ENCODE measurements at places on chromosomes 12 and 14.

GRCh38 chr12:39623919-39624318, 4.3 kb upstream of the ABCD2 start:
- DNase-seq, result no peak

DNA sequence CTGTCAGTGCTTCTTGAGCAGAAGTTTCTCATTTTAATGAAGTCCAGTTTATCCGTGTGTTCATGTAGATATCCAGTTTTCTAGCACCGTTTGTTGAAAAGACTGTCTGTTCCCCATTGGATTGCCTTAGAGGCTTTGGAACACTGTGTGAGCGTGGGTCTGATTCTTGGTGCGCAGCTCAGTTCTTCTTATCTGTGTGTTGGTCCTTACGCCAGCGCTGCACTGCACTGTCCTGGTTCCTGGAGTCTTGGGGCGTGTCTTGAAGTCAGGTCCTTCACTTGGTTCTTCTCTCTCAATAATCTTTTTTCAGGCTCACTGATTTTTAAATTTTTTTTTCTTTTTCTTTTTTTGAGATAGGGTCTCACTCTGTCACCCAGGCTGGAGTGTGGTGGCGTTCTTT, 25.5 kb downstream of the EP400 start:
- no peak for DNase-seq

GRCh38 chr14:98411154-98411553, 860.8 kb downstream of the BCL11B start:
- DNase-seq, result no peak

- DNase-seq, result no peak
Observed at GRCh38 chr12:25960143-25960542, 1.7 kb downstream of the RASSF8 start.

DNA sequence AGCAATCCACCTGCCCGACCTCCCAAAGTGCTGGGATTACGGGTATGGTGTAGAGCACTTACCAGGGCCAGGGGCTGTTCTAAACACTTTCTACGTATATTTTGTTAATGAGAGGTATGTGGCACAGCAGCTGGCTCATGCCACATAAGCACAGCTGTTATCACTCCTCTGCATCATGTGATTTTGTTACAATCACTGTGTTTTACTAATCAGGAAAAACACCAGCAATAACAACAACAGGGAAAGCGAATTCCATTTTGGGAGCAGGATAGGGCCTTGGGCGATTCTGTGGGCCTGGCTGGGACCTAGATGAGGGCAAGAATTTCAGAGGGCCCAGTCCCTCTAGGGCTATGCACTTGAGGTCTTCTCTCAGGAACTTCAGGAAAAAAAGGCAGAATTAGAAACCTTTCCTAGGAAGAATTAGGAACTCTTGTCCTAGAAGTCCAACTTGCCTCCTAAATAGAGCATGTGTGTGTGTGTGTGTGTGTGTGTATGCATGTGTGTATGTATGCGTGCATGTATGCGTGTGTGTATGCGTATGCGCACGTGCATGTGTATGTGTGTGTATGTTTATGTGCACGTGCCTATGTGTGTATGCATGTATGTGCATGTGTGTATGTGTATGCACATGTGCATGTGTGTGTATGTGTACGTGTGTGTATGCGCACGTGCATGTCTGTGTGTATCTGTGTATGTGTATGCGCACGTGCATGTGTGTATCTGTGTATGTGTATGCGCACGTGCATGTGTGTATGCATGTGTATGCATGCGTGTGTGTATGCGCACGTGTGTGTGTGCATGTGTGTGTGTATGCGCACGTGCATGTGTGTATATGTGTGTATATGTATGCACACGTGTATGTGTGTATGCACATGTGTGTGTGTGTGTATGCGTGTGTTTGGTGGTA, 41.8 kb upstream of the CORO1C start:
- no peak for DNase-seq

DNA sequence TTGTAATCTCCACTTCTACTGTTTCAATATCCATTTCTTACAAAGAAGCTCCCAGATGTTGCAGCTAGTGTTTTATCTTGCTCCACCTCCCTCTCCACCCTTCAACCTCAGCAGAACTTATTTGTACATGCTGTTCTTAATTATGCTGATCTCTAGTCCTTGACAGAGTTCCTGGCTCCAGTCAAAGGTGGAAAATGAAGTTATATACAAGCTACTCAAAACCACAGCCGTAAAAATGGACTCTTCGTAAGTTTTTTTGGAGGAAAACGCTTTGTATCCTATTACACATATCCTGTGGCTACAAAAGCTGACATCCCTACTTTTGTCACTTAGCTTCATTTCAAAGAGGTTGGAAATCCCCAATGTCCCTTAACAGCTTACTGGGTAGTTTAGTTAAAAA, 1.3 kb downstream of the CLEC1A start:
- DNase-seq, result no peak

DNA sequence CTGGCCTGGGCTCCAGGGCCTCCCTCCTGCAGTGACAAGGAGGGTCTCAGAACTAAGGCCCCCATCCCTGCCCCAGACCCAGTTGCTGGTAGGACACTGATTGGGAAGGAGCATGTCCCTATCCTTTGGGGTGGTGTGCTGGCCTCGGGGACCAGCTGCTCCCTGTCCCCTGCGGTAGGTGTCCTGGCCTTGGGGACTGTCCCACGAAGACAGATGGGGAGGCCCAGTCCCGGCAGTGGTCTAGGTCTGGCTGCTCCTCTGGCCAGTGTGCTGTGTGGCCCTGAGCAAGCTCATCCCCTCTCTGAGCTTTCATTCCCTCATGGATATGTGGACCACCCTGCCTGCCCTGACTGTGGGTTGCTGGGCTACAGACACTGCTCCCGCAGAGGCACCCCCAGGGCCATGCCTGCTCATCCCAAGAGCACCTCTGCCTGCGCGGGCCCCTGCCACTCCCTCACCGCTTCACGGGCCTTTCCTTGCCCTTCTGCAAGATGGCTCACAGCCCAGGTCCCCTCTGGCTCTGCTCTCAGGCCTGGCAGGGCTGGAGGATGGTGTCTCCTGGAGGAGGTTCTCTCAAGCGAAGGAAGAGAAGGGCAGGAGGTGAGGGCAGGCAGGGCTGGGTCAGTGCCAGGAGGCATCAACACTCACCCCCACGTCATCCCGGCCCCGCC, 12.5 kb downstream of the AHNAK2 start:
- no peak for DNase-seq

DNA sequence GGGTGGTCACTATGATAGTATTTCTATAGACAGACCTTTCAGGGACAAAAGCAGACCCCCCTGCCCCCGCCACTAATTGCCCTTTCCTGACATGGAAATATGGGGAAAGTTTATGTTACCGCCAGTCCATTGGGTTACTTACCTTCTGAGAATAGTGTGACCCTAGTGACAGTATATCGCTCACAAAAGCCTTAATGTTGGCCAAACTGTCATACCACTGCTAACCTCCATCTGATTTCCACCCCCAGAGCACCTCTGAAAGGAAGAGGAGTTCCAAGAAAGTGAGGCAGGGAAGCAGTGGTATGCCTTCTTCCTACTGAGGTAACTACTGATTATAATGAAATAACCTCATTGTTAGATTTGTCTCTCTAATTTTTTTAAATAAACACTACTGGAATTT, 67.5 kb upstream of the CCDC91 start:
- DNase-seq, result no peak

DNA sequence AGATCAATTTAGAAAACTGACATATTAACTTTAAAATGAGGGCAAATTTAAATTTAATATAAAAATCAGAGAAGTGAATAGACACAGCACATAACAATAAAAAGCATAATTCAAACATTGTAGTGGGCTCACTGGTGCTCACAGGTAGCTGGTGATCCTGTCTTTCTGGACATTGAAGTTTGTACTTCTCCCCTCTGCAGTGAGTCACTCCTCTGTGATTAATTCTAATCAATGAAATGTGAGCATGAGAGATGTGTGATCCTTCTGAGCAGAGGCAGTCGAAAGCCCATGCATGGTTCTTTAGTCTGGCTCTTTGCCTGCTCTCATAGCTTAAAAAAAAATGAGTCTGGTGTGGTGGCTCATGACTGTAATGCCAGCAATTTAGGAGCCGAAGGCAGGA, 59.0 kb upstream of the RERGL start:
- no peak for DNase-seq

- DNase-seq, result no peak
Observed at GRCh38 chr12:57196439-57196838, 20.2 kb upstream of the NXPH4 start.

DNA sequence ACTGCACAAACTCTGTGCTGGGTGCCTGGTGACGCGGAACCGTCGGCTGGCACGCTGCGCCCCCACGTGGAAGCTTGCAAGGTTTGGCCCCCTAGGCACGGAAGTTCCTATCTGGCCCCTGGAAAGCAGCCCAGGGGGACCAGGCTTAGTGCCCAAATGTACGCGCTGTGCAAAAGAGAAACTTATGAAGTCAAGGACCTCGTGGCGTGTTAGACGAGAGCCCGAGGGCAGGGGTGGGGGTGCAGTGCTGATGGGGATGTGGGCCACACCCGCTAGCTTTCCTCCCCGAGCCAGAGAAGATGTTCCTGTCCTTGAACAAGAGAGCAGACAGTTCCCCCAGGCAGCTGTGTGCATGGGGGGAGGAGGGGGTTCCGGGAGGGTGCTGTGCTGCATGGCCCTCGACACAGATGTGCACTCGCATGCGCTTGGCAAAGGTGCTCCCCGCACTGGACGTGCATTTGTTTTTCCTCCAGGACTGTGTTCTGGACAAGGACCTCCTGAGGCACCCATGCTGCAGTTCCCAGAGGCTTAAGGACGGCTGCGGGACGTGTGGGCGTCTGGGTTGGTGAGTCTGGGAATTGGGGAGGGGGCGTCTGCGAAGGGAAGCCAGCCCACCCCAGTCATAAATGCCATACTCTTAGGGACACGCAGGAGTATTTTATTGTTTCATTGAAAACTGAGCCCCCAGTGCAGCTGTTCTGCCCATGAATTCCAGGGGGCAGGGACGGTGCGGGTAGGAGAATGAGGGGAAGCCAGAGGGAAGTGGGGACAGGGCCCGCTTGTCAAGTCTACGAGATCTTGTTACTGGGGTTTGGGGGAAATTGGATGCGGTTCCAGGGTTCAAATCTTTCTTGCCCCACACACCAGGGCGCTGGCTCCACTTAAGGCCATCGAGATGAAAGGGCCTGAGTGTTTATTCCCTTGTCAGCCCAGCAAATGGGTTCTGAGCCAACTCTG, 80.0 kb downstream of the NTF3 start:
- no peak for DNase-seq

DNA sequence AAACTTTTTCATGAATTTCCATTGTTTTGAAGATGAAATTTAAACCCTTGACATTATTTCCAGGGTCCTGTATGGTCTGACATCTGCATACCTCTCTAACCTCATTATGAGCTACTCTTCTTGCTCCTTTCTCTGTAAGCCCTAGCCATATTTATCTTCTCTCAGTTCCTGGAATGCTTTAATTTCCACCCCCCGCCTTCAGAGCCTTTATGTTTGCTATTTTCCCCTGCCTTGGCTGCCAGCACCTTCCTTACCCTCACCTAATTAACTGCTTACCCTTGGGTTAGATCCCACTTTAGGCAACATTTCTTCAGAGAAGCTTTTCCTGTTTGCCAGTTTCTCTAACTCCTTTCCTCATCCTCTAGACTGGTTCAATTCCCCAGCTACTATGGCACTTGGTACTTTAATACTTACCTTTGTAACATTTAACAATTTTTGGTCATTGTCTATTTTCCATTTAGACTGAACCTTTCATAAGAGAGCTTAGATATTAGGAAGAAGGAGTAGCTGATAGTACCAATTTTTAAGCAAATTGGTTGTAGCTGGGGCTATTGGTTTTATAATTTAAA, 6.0 kb downstream of the STYX start:
- no peak for DNase-seq

GRCh38 chr12:88413646-88414045, 166.6 kb downstream of the KITLG start:
- DNase-seq, result no peak

DNA sequence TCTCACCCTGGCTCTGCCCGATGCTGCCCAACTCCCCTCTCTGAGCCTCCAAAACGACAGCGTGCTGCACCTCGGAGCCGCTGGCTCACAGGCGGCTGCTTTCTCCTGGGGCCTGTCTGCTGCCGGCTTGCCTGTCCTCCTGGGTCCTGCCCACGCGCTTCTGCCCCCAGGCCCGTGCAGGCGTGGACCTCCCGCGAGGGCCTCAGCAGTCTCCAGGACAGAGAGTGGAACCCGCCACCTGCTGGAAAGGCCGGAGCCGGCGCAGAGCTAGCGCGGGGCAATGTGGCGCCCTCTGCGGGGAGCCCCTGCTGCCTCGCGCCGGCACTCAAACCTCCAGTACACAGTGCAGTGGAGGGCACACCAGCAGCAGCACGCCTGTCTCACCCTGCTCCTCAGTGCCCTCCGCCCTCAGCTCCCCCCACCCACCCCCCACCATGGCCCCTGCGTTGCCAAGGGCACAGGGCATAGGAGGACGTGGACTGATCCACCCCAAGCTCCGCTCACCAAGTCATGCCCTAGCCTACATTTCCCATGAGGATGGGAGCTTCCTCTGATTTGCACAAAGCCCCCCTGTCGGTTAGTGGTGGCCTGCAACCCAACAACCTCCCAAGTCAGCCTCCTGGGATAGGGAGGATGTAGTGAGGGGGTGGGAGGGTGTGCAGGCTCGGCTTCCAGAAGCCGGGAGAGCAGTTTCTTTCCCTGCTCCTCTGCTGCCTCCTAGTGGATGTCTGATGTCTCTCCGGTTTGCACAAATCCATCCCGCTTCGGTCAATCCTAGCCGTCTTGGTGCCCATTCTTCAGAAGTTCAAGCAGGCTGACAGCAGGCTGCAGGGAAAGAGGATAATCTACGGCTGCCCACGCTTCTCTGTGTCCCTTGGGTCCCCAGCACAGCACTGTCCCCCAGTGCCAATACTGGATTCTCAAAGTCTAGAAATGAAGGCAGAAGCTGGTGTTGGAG, 25.2 kb downstream of the KRT8 start:
- peak; percentile 64 for DNase-seq

- no peak for DNase-seq
Observed at GRCh38 chr14:56885825-56886224, 75.5 kb upstream of the OTX2 start.

DNA sequence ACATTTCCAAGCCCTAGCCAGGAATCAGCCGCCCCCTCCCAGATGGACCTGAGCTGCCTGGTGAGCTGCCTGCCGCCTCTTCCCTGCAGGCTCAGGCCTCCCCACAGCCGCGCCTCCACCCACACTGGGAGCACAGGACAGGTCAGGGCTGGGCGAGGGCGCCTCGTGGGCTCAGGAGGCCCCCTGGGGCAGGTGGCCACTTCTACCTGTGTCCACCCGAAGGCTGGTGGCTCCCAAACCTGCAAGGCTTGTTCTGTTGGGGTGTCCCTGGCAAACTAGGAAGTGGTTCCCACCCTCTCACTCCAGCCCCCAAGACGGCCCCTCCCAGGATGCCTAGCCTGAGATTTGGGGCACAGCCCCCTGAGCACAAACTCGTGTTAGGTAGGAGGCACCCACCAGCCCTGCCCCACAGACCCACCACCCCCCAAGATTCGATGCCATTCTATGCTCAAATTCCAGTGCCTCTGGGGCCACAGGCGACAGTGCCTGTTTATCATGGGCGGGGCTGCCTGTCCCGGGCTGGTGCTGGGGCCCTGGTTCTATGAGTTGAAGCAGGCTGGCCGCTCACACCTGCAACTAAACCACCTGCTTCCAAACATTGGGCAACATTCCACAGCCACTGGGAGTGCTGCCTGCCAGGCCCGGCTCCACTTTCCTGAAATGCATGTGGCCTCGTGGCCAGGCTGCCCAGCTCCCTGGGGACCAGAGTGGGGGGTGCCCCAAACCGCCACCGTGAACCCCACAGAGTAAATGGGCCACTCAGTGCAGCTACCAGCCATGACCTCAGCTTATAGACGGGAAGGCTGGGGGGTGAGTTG, 6.8 kb downstream of the MMP17 start:
- no peak for DNase-seq

All from NCI-H1048 (cell line).